ENCODE measurements at places on chromosomes 6 and 20.

GRCh38 chr6:29946223-29947076 lies 4.1 kb downstream of the HLA-A start:
- no peak for DNase-seq
- H3K4me1 ChIP-seq, result peaks cover 38% of the 10 kb centered on the region
- peak overlapping the region; percentile 98 for H3K27ac ChIP-seq
- H3K4me3 ChIP-seq, result peak overlapping the region; percentile 89
- H3K27me3 ChIP-seq, result peaks cover 2% of the 10 kb centered on the region

GRCh38 chr20:53654932-53655624 lies 61.4 kb upstream of the ZNF217 start:
- H3K27ac ChIP-seq, result no peak overlapping the region
- no peak for DNase-seq
- no peaks in the 10 kb centered on the region for H3K36me3 ChIP-seq
- H3K4me3 ChIP-seq, result no peak overlapping the region
- peaks cover 60% of the 10 kb centered on the region for H3K4me1 ChIP-seq

- DNase-seq, result peak; percentile 79
- peaks cover 26% of the 10 kb centered on the region for H3K4me1 ChIP-seq
- H3K4me3 ChIP-seq, result no peak overlapping the region
- no peaks in the 10 kb centered on the region for H3K27me3 ChIP-seq
Measured at GRCh38 chr20:38764567-38765318, 16.5 kb downstream of the ACTR5 start.

- H3K36me3 ChIP-seq, result no peaks in the 10 kb centered on the region
- no peak overlapping the region for H3K27ac ChIP-seq
- no peaks in the 10 kb centered on the region for H3K4me1 ChIP-seq
Measured at GRCh38 chr6:128635219-128635618, 114.8 kb upstream of the PTPRK start.

DNA sequence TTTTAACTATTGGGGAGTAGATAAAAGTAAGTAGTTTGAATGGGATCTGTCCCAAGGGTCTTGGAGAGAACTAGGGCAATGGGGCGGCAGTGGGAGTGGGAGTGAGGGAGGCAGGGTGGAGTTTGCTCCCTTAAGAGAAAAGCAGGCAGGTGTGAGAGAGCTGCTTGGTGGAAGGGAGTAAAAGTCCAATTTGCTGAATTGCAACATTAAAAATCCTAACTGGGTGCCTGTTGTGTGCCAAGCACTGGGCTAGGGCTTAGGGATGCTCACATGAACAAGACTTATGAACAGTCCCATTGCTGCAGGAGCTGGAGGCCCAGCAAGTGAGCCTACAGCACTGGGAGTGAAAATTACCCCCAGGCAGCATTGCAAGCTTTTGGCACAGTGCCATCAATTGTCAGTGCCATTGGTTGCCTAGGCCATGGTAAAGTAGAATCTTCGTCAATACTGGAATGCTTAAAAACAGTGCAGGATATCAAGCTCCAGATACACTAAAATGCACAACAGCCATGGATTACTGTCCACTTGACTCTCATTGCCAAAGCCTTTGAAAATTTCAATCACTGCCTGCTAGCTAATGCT lies 277.7 kb upstream of the JARID2 start:
- no peaks in the 10 kb centered on the region for H3K27me3 ChIP-seq
- no peak overlapping the region for H3K27ac ChIP-seq
- no peak for DNase-seq
- H3K4me1 ChIP-seq, result no peaks in the 10 kb centered on the region
- H3K4me3 ChIP-seq, result no peak overlapping the region

DNA sequence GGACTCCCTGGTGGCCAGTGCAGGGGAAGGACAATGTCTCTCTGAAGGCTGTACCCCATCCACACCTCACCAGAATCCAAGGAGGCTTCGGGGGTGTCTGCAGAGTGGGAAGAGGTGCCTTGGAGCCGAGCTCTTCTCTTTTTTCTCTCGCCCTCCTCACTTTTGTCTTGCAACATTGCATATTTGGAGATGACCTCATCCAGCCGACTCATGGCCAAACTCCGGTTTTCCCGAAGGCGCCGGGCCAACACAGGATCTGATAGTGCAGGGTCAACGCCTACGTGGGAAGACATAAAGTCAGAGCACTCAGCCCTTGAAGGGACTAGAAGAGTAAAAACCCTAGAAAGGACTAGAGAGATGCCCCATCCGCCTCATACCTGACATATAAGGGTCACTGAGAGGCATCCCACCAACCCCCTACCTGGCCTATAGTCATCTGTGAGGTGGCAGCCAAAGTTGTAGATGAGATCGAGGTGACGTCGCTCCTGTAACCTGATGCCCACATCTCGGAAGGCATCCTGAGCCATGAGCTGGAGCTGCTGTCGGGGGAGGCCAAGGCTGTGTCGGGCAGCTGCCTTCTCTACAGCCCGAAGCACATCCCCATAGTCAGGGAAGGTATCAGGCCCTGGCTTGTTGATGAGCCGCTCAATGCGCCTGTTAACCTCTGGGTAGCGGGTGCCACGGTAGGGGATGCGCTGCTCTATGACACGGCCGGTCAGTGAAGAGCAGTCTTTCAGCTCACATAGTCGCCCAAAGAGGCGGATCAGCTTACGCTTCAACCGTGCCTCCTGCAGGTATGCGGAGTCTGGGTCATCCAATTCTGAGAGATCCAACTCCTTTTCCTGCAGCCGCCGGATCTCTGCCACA lies 3.0 kb upstream of the ZBTB22 start:
- H3K27me3 ChIP-seq, result no peaks in the 10 kb centered on the region
- H3K36me3 ChIP-seq, result peaks cover 43% of the 10 kb centered on the region
- no peak for DNase-seq
- H3K27ac ChIP-seq, result peak overlapping the region; percentile 98
- H3K4me3 ChIP-seq, result peak overlapping the region; percentile 89
- peaks cover 72% of the 10 kb centered on the region for H3K4me1 ChIP-seq

GRCh38 chr6:141510803-141511202 lies 621.9 kb upstream of the GJE1 start:
- DNase-seq, result no peak
- no peak overlapping the region for H3K27ac ChIP-seq
- H3K4me1 ChIP-seq, result peaks cover 12% of the 10 kb centered on the region
- no peak overlapping the region for H3K4me3 ChIP-seq
- no peaks in the 10 kb centered on the region for H3K27me3 ChIP-seq

DNA sequence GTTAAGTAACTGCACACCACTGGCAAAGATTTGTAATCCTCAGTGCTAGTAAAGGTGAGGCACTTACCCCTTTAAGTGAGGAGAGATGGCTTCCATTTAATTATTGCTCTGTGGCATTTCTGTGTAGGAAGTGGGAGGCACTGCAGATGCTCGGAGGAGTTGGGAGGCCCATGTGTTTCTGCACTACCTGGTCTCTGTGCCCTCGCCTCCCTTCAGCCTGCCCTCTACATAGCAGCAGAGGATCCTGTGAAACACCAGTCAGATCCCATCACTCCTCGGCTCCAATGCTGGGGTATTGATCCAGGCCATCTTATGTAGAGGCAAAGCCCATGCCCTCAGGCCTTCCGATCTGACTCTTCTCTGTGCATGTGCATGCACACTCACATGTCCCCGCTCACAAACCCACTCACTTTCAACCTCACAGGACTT lies 67.0 kb downstream of the SLX4IP start:
- H3K27ac ChIP-seq, result peak overlapping the region; percentile 18
- DNase-seq, result peak; percentile 38
- H3K4me3 ChIP-seq, result peak overlapping the region; percentile 72

DNA sequence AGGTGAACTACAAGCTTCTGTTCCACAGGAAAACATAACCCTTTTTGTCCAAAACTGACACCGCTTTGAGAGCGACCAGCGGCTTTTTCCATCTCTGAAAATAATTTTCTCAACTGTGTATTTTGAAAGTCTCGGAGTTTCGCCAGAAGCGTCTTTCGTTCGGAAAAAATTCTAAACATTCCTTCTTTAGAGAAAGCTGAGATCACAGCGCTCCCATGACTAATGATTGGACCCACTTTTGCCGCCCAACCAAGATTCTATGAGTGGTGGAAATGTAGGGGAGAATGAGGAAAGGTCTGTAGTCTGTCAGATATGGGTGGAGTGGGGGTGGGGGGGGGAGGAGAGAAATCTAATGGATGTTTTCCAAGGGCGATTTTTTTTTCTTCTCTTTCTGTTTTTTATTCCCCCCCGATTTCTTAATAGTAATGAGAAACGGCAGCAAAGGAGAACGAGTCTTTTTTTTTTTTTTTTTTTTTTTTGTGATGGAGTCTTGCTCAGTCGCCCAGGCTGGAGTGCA lies 189.3 kb downstream of the TRIM27 start:
- H3K27me3 ChIP-seq, result peaks cover 85% of the 10 kb centered on the region
- no peak overlapping the region for H3K4me3 ChIP-seq
- H3K4me1 ChIP-seq, result peaks cover 2% of the 10 kb centered on the region
- peaks cover 43% of the 10 kb centered on the region for H3K36me3 ChIP-seq

- H3K27me3 ChIP-seq, result no peaks in the 10 kb centered on the region
- H3K27ac ChIP-seq, result no peak overlapping the region
- no peak overlapping the region for H3K4me3 ChIP-seq
- no peaks in the 10 kb centered on the region for H3K4me1 ChIP-seq
- DNase-seq, result no peak
- H3K36me3 ChIP-seq, result peaks cover 2% of the 10 kb centered on the region
Measured at GRCh38 chr6:150770637-150771036, 94.9 kb upstream of the MTHFD1L start.

DNA sequence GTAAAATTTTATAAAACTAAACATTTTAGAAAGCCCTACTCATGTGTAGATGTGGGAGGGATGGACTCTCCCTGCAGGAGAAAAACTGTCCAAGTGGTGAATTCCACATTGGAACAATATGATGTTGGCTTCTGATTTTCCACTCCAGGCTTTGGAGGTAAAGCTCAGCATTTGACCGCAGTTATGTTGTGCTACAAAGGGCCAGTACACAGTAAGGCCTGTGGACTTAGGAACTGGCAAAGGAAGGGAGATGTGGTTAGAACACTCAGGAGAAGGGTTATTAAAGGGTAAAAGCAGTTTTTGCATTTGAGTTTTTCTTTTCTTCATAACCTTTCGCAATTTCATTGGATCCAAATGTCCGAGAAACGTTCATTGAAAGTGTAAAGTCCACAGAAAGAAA lies 150.3 kb upstream of the SASH1 start:
- H3K27me3 ChIP-seq, result peaks cover 46% of the 10 kb centered on the region
- H3K4me3 ChIP-seq, result no peak overlapping the region
- H3K36me3 ChIP-seq, result no peaks in the 10 kb centered on the region
- H3K4me1 ChIP-seq, result no peaks in the 10 kb centered on the region

- no peak overlapping the region for H3K4me3 ChIP-seq
- H3K27me3 ChIP-seq, result peaks cover 1% of the 10 kb centered on the region
- H3K27ac ChIP-seq, result no peak overlapping the region
- no peaks in the 10 kb centered on the region for H3K36me3 ChIP-seq
Measured at GRCh38 chr20:10832141-10832540, 158.3 kb upstream of the JAG1 start.

- no peak overlapping the region for H3K4me3 ChIP-seq
- no peak for DNase-seq
- peaks cover 2% of the 10 kb centered on the region for H3K4me1 ChIP-seq
Measured at GRCh38 chr6:31713991-31714684, 1.0 kb upstream of the LY6G6D start.

DNA sequence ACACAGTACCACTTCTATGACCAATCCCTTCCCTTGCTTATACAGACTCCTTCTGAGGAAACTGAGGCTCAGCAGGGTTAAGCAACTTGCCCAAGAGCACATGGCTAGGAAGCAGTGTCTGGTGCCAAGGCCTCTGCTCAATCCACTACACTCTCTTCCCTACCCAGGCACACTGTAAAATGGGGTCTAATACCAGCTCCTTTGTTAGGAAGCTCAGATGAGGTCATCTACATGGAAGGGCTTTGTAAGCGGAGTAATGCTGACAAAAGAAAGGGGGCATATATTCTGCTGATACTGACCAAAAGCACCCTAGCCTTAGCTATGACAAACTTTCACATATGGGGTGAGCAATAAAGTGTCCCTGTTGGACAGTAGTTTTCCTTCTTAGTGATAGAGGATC lies 9.1 kb downstream of the TRIM26 start:
- no peak for DNase-seq
- H3K27ac ChIP-seq, result no peak overlapping the region
- no peaks in the 10 kb centered on the region for H3K27me3 ChIP-seq
- no peak overlapping the region for H3K4me3 ChIP-seq

DNA sequence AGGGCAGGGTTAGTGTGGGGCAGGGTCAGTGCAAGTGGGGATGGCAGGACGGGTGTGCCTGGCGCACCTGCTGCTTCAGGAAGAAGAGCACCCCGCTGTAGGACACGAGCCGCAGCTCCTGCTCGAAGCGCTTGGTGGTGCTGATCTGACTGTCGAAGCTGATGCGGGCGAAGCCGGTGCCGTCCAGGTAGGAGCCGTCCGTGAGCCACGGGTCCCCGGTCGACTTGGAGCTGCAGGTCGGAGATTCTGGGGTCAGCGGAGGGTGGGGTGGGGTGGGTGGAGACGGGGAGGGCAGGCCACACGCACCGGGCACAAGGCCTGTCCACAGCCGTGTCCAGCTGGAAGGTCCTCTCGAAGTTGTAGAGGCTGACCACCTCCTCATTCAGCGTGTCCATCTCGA lies 10.2 kb downstream of the ADRM1 start:
- peaks cover 3% of the 10 kb centered on the region for H3K36me3 ChIP-seq
- no peak for DNase-seq
- no peak overlapping the region for H3K4me3 ChIP-seq
- H3K4me1 ChIP-seq, result no peaks in the 10 kb centered on the region

- no peak overlapping the region for H3K4me3 ChIP-seq
- H3K27me3 ChIP-seq, result no peaks in the 10 kb centered on the region
- H3K36me3 ChIP-seq, result no peaks in the 10 kb centered on the region
- H3K27ac ChIP-seq, result no peak overlapping the region
- DNase-seq, result no peak
Measured at GRCh38 chr20:15596220-15596890, 976.9 kb downstream of the KIF16B start.

GRCh38 chr6:25035174-25035511 lies 99.4 kb upstream of the RIPOR2 start:
- H3K36me3 ChIP-seq, result peaks cover 9% of the 10 kb centered on the region
- no peak for DNase-seq
- no peaks in the 10 kb centered on the region for H3K27me3 ChIP-seq
- H3K4me1 ChIP-seq, result peaks cover 63% of the 10 kb centered on the region
- H3K27ac ChIP-seq, result peak overlapping the region; percentile 90

GRCh38 chr6:57021086-57021720 lies 25.3 kb upstream of the KIAA1586 start:
- H3K36me3 ChIP-seq, result peaks cover 12% of the 10 kb centered on the region
- peaks cover 7% of the 10 kb centered on the region for H3K27me3 ChIP-seq
- DNase-seq, result no peak

- no peak overlapping the region for H3K4me3 ChIP-seq
- no peaks in the 10 kb centered on the region for H3K36me3 ChIP-seq
- no peak overlapping the region for H3K27ac ChIP-seq
- no peaks in the 10 kb centered on the region for H3K4me1 ChIP-seq
Measured at GRCh38 chr6:81515562-81516453, 236.7 kb downstream of the TENT5A start.

DNA sequence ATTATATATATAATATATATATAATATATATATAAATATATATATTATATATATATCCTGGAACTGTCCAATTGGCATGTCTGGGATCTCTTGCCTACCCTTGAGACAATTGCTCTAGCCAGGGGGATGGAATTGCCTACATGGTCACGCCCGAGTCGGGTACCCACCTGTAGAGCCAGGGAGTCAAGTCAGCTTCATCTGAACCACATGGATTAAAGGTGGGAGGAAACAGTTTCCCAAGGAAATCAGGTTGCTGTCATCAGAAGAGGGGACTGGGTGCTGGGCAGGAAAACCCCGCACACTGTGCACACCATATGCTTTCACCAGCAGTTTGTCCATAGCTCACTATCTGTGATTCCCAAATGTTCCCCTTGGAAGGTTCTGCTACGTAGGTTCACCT lies 252.5 kb upstream of the NOX3 start:
- no peak overlapping the region for H3K4me3 ChIP-seq
- no peak for DNase-seq
- no peaks in the 10 kb centered on the region for H3K36me3 ChIP-seq
- H3K4me1 ChIP-seq, result no peaks in the 10 kb centered on the region
- H3K27ac ChIP-seq, result no peak overlapping the region
- peaks cover 11% of the 10 kb centered on the region for H3K27me3 ChIP-seq

- no peaks in the 10 kb centered on the region for H3K36me3 ChIP-seq
- H3K4me3 ChIP-seq, result no peak overlapping the region
- H3K27ac ChIP-seq, result no peak overlapping the region
Measured at GRCh38 chr6:113668641-113669408, 188.3 kb upstream of the MARCKS start.

Measured in activated CD4-positive, alpha-beta memory T cell treated with anti-CD3 and anti-CD28 coated beads for 36 hours (primary cell).